ENCODE measurements at places on chromosomes 7 and 10. TPM values are rescaled to one million over a fixed set of nuclear protein-coding genes. Genes with fewer than 3 reads are reported as not detected.

The ANXA8 gene
- total RNA-seq, result not detected

The CDHR1 gene
- 0.74 TPM for total RNA-seq

The GPAM gene
- total RNA-seq, result 4.8 TPM

The UPK3B gene
- 1.3 TPM for total RNA-seq

The UNCX gene
- total RNA-seq, result not detected

Data from CD4-positive, alpha-beta T cell (primary cell).